ENCODE measurements at places on chromosomes 5 and 9.

DNA sequence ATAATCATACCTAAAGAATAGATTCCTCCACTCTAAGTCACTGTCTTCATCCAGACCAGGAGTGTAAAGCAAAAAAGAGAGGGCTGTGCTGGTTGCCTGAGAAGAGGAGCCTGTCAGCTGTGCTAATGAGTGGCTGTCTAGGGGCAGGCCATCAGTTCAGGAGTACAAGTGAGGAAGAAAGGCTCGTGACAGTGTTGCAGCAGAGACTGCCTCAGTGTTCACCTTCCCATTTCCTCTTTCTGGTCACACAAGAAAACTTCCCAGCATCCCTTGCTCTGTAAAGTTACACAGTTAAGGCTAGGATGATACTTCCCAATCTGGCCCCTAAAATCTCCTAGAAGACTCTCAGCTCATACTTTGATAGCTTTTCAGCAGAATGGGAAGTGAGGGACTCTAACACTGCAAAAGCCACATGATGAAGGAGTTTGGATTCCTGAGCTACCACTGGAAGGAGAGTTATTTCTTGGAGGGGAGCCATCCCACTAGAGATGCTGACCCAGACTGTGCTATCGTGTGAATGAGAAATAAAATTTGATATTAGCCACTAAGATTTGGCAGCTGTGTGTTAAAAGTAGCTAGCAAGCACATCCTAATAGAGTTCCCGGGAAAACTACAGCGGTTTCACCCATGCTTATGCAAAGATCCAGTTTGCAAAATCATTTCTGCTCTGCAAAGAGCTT lies 67.1 kb downstream of the ADAMTS12 start:
- no peak for DNase-seq

- DNase-seq, result no peak
These were observed 4.9 kb downstream of the TUT7 start for GRCh38 chr9:86349271-86349670.

- no peak for DNase-seq
These were observed 24.1 kb downstream of the GOLGA2 start for GRCh38 chr9:128251732-128252100.

- no peak for DNase-seq
These were observed 57.8 kb upstream of the SPINK5 start for GRCh38 chr5:148005788-148006520.

- DNase-seq, result no peak
These were observed 215.8 kb upstream of the TRIM32 start for GRCh38 chr9:116471093-116471906.

- no peak for DNase-seq
These were observed 6.2 kb downstream of the ZNF79 start for GRCh38 chr9:127430415-127430814.

DNA sequence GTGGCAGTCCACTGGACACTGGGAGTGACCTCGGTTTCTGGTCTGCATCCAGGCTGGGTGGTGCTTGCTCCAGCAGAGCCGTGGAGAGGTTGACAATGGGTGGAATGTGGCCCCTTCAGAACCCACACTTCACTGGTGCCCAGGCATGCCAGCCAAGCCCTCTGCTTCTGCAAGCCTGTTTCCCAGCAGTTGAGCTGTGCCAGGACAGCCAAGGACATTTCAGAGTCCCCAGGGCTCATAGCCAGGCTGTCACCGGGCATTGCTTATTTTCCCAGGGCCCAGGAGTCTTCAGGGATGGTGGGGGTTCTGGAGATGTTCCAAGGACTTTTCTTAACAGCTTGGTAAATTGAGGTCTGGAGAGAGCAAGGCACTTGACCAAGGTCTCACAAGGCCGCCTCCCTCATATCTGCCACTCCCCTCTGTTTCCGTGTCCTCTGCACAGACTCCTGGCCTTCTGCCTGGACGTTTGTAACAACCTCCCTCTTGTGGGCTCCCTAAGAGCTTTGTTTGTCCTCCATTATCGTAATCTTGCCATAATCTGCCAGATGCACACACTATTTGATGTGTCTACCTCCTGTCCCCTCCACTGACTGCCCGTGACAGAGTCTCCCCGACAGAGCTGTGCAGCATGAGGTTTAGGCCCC lies 3.8 kb upstream of the NDST1 start:
- DNase-seq, result no peak

- no peak for DNase-seq
These were observed 2.8 kb upstream of the CDC20B start for GRCh38 chr5:55175781-55176175.

GRCh38 chr5:76983468-76983867 lies 30.6 kb downstream of the CRHBP start:
- no peak for DNase-seq
